Urinary bladder (tissue), 4 donors: ENCODE measurements at places on chromosomes 3 and 15. TPM values are rescaled to one million over a fixed set of nuclear protein-coding genes. Genes with fewer than 3 reads are reported as not detected.
A peak's percentile ranks its signal among the peaks of the same experiment; 100 is the strongest.

GRCh38 chr3:71858503-71859122 is 73.7 kb upstream of the PROK2 start:
- DNase-seq: no peak

DNA sequence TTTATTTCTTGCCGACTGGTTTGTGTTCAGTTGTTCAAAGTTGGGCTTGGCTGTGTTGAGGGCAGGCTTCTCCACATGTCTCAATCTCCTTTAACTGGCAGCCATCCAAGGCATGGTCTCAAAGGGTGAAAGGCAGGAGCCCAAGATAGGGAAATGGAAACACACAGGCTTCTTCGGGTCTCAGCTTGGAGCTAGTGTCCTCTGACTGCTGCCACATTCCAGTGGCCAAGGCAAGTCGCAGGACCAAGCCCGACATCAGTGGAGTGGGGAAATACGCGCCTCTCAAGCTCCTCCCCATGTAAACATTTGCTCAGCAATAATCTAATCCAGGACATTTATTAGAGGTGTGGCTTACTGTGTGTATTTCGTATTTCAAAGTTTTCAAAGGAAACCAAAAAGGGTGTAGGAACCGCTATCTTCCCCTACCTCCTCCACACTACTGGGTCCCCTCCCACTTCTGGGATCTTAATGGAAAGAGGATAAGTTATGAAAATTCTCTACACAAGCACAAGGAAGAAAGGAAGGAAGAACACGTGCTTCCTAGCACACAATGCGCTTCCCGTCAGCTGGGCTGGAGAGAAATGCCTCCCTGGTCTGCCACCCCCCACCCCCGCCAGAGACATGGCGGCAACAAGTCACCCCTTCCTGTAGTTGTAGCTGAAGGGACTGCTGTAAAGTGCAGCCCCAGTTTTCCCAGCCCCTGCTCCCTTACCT is 181.7 kb downstream of the FAM43A start:
- DNase-seq: no peak

- no peak for DNase-seq
Observed at GRCh38 chr3:126994661-126995245, 11.8 kb downstream of the PLXNA1 start.

DNA sequence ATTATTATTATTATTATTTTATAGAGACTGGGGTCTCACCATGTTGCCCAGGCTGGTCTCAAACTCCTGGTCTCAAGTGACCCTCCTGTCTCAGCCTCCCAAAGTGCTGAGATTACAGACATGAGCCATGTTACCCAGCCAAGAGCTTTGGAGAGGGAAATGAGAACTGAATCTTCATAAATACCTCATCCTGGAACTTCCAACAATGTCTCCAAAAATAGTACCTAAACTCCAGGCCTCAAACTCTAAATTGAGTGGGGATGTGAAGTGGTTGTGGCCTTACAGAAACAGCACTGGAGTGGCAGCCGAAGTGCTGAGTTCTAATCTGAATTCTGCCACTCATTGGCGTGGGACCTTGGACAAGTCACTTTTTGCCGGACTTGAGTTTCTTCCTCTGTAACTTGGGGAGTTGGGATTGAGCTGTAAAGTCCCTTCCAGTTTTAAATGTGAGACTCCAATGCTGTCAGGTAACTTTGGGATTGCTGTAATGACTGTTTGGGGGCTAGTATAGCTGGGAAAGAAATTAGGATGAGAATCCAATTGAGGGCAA is 10.0 kb upstream of the SRP14 start:
- no peak for DNase-seq

DNA sequence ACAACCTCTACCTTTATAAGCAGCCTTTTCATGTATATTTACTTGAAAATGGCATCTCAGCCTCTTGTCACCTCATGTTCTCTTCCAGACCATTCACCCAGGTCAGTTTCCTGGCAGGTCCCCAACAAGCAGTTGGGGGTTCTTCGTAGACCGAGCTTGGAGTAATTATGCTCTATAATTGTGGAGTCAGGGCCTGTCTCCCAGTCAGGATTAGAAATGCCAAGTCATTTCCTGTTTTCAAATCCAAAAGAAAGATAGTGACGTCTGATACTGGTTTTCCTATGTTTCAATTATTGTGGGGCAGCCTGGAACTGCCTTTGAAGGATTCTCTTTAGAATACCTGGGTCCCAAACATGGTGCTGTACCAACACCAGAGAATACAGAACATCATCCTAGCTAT is 430.6 kb downstream of the MECOM start:
- DNase-seq: no peak

DNA sequence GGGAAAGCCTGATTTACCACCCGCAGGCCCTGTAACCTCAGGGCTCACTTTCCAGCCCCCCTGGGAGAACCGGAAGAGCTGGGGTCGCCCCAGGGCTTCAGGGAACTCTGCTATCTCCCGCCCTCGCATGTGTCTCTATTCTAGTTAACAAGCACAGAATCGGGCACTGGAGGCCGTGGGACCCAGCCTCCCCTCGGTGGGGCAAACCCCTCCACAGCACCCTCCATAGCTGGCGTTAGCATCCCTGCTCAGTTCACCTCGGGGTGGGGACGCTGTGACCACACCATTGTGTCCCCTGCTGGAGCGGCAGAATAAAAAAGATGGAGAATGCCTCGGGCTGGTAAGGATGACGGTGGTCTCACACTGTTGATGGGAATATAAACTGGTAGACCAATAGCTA is 3.5 kb upstream of the LRRC15 start:
- DNase-seq: no peak

- no peak for DNase-seq
Observed at GRCh38 chr3:118799303-118799702, 235.3 kb downstream of the IGSF11 start.

DNA sequence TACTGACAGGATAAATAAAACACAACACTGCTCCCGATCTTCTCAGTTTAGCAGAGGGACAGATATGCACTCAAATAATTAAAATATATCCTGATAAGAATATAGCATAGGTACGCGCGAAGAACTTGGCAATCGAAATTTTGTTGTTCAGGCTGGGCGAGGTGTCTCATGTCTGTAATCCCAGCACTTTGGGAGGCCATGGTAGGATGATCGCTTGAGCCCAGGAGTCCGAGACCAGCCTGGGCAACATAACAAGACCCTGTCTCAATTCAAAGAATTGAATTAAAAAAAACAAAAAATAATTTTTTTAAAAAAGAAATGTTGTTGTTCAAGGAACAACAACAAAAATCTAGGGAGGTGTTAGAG is 7.6 kb downstream of the B2M start:
- no peak for DNase-seq

- no peak for DNase-seq
Observed at GRCh38 chr3:188537606-188538005, 383.6 kb downstream of the LPP start.

GRCh38 chr3:157274644-157275137 is 114.7 kb upstream of the CCNL1 start:
- no peak for DNase-seq

DNA sequence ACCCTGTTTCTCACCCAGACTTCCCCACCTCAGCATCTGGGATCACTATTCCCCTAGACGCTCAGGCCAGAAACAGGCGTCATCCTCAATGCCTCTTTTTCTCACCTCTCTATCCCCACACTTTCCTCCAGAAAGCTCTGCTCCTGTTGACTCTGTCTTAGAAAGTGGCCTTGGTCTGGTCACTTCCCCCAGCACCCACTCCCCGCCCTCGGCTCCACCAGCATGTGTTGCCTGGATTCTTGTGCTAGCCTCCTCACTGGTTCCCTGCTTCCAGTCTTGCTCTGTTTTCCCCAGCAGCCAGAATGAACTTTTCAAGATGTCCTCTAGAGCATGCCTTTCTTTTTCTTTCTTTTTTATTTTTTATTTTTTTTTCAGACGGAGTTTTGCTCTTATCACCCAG is 39.7 kb upstream of the ESYT3 start:
- DNase-seq: no peak

DNA sequence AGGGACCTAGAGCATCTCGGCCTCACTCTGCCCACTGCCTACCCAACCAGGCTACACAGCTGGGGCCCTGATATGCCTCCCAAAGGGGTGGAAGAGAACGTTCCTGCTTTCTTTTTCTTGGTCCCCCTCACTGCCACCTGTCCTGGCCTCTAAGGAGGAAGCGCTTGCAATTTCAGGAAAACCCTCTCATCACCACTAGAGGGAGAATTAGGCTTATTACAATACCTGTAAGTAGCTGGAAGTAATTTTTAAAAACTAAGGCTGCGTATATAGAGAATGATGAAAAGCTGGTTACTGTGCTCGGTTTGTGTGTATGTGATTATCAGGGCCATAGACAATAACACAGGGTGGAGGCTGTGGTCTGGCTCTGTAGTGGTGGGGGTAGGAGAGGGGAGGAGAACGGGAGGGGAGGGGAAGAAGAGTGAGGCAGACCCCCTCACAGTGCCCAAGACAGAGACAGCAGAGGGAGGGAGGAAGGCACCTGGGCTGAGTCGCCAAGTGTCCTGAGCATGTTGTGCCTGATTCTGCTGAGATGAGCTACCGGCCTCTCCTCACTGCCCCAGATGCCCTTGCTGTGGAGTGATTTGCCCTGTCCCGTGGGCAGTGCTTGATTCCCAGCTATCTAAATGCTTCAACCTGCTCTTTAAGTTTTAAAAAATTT is 3.3 kb downstream of the GABRG3 start:
- peak; percentile 15 for DNase-seq

- DNase-seq: no peak
Observed at GRCh38 chr15:98612490-98613110, 35.7 kb upstream of the IGF1R start.

DNA sequence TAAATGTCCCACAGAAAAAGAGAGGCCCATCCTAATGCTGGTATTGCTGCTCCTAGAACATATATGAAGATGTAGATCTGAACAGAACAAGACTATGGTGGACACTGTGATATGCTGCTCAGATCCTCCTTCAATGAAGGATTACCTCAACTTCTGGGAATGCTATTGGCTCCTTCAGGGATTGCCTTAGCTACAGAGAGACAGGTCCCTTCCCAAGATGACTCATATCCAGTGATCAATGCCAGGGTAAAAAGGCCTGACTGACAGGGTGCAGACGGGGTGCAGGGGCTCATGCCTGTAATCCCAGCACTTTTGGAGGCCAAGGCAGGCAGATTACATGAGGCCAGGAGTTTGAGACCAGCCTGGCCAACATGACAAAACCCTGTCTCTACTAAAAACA is 20.5 kb upstream of the STAG1 start:
- DNase-seq: no peak

DNA sequence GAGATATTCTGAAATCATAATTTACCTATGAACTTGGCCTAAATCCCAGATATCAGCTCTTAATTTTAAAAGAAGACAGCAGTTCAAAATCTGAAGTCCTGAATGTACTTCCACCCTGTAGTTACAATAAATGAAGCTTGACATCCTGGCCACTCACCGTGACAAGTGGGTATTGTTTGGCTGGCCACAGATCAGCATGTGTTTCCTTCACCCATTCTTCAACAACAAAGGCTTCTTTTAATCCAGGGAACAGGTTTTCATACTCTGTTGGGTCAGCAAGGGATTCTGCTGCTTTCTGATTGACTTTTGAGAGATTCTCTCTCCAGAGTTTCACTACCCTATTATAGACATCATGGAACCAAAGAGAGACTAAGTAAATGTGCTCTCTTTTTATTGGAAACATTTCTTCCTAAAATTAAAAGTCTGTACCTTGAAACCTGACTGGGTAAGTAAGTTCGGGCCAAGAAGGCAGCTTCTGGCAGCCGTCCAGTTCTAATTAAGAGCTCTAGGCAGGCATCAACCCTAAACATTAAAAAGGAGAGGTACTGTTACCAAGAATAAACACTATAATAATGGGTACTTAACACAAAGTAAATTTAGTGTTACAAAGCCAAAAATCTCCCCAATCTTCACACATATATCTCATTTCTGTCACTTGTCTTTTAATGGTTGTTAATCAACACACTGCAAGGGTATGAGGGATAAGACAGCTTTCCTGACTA is 15.2 kb downstream of the MRPS22 start:
- no peak for DNase-seq

GRCh38 chr15:62211348-62211747 is 46.3 kb upstream of the C2CD4B start:
- no peak for DNase-seq

GRCh38 chr3:184003187-184003967 is 14.3 kb downstream of the ABCC5 start:
- no peak for DNase-seq

GRCh38 chr3:4719046-4719501 is 225.9 kb downstream of the ITPR1 start:
- no peak for DNase-seq

DNA sequence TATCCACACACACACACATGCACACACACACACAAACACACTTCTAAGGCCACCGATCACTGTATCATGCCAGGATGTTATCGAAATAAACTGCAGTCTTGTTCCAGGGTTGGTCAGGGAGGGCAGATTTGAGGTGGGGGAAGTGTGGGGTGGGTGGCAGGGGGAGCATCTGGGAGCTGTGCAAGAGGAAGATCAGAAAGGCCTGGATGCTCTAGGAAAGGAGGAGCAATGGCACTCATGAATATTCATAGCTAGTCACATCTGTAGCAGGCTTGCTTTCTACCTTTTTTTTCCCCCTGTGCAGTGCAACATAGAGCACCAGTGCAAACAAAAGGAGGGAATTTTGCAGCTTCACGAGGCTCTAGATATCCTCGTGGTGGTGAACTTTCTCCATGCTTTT is 84.9 kb downstream of the MEIS2 start:
- no peak for DNase-seq

DNA sequence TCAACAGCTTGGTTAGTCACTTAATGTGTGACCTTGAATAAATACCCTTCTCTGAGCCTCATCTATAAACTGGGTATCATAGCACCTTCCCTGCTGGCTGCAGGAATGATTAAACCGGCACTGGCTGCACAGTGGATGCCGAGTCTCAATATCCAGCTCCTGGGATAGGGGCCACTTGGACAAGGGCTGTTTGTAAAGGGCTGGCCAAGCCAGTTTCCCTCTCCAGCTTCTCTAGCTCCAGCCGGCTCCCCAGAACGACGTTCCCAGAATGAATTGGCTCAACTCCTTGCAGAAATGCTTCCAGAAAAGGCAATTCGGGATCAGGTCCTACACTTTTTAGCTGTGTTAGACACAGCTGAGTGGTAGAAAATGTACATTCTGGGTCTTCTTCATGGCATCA is 58.8 kb downstream of the LSM3 start:
- no peak for DNase-seq

- DNase-seq: no peak
Observed at GRCh38 chr15:88661041-88661700, 22.4 kb downstream of the ISG20 start.

DNA sequence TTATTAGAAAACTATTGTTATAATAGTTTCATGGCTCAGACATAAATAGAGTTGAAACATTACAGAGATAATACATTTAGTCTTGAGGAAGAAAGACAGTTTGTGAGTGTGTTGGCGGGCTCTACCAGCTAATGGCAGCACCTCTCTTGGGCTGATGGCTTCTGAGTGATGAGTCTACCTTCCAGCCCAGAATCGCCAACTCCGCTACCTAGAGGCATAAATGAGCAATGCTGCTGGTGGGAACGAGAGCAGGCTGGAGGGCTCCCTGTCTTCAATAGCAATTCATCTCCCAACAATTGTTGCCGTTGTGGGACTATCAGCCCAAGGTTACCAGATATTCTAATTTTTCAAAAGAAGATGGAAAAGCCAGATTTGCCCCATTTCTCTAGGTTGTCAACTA is 388.7 kb downstream of the FOXP1 start:
- DNase-seq: no peak

The ATG3 gene
- 39.0 TPM for total RNA-seq

The SCN11A gene
- 11.8 TPM for total RNA-seq

The ZNF619 gene
- total RNA-seq: 7.6 TPM

The SLC12A1 gene
- not detected for total RNA-seq

The PRC1 gene
- 75.8 TPM for total RNA-seq

The DISP2 gene
- 0.63 TPM for total RNA-seq

The TRPC1 gene
- total RNA-seq: 86.2 TPM

The RBP2 gene
- not detected for total RNA-seq

The SLC51B gene
- total RNA-seq: not detected

The SPINK8 gene
- not detected for total RNA-seq
